Stimulated activated CD8-positive, alpha-beta memory T cell treated with anti-CD3 and anti-CD28 coated beads, Interleukin-12 subunit alpha, Interleukin-12 subunit beta, amount 100 ng/mL, for 4 hours (primary cell): ENCODE measurements at places on chromosomes 1 and 21.

DNA sequence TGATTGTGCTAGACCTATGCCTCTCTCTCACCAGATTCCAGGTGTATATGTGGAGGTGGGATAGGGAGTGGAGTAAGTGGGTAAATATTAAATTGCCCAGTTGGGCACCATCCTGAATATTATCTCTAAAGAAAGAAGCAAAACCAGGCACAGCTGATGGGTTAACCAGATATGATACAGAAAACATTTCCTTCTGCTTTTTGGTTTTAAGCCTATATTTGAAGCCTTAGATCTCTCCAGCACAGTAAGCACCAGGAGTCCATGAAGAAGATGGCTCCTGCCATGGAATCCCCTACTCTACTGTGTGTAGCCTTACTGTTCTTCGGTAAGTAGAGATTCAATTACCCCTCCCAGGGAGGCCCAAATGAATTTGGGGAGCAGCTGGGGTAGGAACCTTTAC is at the start of gene FCER1A:
Gene FCER1A, plus strand, starts transcription at position 242 of the 400 bp plus-strand sequence. Its CDS starts 29 bp downstream, at position 271.
- DNase-seq: no peak

GRCh38 chr1:30449428-30450147 is 273.8 kb downstream of the MATN1 start:
- no peak for DNase-seq

GRCh38 chr1:40244138-40244744 is 3.5 kb upstream of the TMCO2 start:
- DNase-seq: no peak

DNA sequence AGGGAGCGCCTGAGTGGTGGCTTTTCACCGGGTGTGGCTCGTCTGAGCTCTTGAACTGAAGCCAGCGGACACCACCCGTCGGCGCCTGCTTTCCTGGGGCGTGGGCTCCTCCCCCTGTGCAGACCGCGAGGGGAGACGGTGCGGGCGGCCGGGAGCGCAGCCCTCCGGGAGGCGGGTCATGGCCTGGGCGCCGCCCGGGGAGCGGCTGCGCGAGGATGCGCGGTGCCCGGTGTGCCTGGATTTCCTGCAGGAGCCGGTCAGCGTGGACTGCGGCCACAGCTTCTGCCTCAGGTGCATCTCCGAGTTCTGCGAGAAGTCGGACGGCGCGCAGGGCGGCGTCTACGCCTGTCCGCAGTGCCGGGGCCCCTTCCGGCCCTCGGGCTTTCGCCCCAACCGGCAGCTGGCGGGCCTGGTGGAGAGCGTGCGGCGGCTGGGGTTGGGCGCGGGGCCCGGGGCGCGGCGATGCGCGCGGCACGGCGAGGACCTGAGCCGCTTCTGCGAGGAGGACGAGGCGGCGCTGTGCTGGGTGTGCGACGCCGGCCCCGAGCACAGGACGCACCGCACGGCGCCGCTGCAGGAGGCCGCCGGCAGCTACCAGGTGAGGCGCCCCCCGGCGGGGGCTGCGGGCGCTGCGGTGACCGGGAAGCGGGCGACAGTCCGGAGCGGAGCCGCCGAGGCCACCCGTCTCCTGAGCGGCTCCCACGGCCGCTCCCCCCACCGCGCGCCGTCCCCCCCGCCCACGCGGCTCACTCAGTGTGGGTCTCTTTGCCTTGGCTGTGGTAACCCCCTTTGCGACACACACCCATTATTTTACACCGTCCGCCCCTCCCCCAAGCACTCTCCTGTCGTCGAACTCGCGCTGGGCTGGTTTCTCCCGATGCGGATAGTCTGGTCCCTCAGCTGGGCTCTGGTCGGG is at the start of gene TRIM58:
Gene TRIM58, plus strand, starts transcription at position 119 of the 916 bp plus-strand sequence. Its CDS starts 60 bp downstream, at position 179.
- DNase-seq: no peak

GRCh38 chr1:107016376-107016978 is 40.0 kb upstream of the PRMT6 start:
- no peak for DNase-seq

DNA sequence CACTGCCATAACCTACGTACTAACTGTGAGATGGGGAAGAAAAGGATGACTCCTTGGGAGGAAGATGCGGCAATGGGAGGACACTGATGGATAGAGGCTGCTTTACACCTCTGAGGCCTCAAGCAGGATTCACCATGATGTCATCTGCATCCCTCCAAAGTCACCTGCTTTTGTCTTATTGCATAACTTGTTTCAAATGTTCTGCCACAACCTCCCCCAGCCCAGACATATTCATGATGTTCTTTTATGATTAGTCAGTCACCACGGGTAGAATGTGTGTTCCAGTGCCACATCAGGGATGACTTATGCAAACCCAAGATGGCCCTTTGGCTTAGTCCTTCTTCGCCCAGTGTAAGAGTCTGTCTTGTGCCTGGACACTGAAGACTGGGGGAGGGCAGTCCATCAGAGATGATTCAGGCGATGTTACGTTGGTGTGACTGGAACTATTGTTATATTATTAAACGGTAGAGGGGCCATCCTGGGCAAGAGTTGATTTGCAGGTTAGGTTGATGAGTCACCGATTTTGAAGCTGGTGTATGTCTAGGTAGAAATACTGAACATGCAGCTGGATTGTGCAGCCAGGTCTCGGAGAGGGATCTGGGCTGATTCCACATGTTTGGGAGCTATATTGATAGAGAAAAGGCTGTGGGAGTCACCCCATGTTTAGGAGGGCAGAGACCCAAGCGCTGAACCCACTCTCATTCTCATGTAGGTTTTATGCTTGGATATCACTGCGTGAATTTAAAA is 32.6 kb downstream of the RYR2 start:
- DNase-seq: no peak

DNA sequence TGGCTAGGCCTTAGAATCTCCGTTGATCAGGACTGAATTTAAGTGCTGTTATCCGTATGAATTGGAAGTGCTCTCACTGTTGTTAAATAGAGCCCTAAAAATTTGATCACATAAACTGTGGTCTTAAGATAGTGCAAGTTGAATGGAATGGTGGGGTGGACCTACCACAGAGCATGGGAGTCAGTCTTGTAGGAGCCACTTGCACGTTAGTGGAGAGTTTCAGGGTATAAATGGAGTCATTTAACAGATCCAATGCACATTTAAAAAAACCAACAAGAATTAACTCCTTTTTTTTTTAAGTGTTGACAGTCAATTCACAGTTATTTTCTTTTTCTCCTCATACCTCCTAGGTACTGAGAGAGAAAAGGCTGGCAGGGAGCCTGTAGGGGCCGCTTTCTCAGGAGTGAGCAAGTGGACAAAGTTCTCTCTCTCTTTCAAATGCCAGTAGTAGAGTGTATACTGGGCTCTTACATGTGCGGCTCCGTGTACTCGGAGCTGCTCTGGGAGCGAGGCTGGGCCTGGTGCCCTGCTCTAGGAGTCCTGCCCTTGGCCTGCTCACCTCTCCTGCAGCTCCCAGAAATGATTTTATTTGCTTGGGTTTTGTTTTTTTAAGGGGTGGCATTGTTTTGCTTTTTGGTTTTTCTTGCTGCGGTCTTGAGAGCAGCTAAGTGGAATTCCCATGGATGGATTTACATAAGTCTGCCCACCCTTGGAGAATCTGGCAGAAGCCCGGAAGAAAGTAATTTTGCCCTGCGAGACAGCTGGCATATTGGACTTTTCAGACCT is 91.3 kb downstream of the ATP5PO start:
- no peak for DNase-seq

GRCh38 chr1:227786673-227787512 is 28.6 kb upstream of the PRSS38 start:
- no peak for DNase-seq

DNA sequence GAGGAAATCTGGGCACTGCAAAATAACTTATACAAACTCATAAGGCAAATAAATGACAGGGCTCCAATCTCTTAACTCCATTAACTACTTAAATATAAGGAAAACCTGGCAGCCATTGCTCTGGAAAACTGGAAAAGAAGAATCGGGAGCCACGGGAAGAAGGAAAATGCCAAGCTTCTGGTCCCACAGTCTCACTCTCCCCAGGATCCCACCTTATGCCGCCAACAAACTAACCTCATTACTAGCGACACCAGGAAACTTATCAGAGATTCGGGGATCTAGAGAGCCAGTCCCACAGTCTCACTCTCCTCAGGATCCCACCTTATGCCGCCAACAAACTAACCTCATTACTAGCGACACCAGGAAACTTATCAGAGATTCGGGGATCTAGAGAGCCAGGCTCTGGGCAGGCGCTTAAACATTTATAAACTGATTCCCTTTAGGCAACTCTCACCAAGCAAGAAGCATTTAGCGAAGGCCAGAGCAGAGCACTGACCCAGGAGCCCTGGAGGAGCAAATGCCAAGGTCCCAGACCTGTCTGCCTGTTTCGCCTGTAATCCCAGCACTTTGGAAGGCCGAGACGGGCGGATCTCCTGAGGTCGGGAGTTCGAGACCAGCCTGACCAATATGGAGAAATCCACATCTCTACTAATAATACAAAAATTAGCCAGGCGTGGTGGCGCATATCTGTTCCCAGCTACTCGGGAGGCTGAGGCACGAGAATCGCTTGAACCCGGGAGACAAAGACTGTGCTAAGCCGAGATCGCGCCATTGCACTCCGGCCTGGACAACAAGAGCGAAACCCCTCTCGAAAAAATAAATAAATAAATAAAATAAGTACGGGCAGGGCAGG is 720 bp downstream of the PSMB2 start:
- no peak for DNase-seq

DNA sequence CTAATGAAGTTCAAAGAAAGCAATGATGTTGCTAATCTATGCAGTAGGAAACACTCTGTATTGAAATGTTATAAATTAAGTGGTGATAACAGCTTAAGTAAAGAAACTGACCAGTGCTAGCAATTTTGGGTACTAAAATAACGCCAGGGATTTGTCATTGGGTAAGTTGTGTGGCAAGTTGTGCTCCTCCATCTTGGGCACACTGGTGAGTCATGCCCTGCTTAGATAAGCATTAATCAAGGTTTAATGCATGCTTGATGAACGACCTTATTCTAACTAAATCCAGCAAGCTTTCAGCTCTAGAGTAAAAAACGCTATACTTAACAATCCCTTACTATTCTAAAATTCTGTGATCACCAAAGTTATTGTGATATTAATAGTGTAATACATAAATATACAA is 25.2 kb downstream of the VAMP4 start:
- DNase-seq: no peak

DNA sequence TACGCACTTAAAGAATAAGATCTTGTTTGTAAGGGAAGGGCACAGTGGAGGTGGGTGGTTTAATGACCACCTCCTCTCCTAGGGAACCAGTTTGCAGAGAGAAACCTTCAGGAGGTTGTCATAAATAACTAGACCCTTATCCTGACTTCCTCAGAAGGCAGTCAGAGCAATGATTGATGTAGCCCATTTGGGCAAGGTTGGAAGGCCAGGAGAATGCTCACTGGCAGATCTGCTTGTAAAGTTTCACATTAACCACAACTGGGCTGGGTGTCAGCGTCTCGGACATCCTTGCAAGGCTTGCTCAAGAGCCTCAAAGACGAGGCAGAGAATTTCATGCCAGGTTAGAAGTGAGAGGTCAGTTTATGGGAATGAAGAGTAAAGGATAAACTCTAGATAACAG is 87.6 kb upstream of the TRABD2B start:
- DNase-seq: no peak

GRCh38 chr21:36539434-36540150 is 59.7 kb upstream of the CLDN14 start:
- no peak for DNase-seq
